ENCODE measurements at places on chromosomes 5 and 9.

DNA sequence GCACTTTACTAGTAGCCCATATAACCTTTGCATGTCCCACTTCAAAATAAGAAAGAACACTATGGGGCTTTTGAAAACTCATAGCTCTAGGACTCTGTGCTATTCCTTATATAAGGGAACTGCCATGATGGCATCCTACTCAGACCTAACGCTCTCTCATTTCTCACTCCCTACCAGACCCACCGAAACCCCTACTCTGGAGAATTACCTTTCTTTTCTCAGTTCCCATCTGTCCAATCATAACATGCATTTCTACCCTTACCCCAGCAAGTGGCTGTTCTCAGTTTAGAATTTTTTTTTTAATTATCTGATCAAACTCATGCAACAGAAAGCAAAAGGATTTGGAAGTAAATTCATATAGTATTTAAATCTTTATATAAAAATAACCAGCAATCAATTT is 27.3 kb downstream of the CARNMT1 start:
- no peak for DNase-seq

- no peak for DNase-seq
Observed at GRCh38 chr9:132543960-132544359, 38.4 kb upstream of the BARHL1 start.

DNA sequence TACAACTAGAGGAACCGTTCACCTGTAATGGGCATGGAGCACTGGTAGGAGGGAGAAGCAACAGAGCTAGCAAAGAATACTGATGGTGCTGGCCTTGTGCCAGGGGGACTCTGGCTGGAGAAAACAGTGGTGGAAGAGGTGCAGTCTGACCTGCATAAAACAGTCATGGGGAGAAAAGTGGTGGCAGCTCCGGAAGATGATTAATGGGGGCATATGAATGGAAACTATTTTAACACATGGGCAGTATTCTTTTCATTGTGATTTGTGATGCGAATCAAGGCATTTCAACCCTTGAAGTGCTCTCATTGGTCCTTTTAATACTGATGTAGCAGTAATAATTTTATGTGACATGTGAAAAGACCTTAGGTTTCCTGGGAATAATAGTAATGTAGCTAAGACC is 219.6 kb downstream of the ADAMTS6 start:
- peak; percentile 8 for DNase-seq

GRCh38 chr5:142433526-142434321 is 108.9 kb upstream of the SPRY4 start:
- DNase-seq = no peak

DNA sequence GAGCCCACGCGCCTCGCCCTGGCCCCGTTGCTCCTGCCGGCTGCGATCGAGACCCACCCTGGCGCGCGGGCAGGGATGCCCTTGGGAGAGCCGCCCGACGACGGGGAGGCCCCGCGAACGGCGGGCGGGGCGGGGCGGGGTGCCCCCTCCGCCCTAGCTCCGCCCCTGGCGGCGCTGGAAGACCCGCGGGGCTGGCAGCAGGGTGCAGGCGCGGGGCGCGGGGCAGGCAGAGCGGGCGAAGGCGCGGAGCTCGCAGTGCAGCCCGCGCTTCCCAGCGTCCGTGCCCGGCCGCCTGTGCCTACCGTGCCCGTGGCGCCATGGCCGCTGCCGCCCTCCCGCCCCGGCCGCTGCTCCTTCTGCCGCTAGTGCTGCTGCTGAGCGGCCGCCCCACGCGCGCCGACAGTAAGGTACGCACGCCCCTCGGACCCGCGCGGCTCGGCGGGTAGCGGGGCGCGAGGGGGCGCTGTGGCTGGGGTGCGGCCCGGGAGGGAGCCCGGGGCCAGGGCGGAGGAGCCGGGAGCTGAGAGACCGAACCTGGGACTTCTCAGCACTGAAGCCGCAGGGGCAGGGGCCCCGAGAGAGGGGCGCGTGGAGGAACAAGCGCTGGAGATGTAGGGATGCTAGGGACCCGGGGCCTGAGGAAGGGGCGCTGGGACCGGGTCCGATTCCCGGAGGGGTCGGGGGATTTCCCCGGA is at the start of gene OLFML2A:
OLFML2A (plus strand) TSS at position 180 of the 695 bp plus-strand sequence; CDS start at position 318, 138 bp downstream.
- DNase-seq = peak; percentile 44

- DNase-seq = no peak
Observed at GRCh38 chr9:19373527-19373926, 6.5 kb downstream of the RPS6 start.

DNA sequence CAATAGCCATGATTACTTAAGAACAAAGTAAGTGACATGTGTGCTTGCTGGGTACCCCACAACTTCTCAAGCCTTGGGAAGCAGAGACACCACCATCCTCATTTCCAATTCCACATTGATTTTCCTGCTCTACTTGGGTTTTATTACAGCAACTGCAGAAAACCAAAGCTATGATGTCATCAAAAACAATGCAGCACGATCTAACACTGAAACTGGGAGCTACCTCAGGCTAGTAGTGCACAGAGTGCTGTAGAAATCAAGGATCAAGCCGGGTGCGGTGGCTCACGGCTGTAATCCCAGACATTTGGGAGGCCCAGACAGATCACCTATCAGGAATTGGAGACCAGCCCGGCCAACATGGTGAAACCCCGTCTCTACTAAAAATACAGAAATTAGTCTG is 174.4 kb upstream of the MSX2 start:
- DNase-seq = no peak

GRCh38 chr5:35887321-35888100 is 30.8 kb downstream of the IL7R start:
- no peak for DNase-seq

- DNase-seq = no peak
Observed at GRCh38 chr5:170393235-170393634, 4.1 kb upstream of the KCNMB1 start.

- DNase-seq = no peak
Observed at GRCh38 chr5:10699987-10700386, 61.0 kb downstream of the DAP start.

GRCh38 chr5:16797951-16798350 is 138.1 kb downstream of the MYO10 start:
- no peak for DNase-seq

DNA sequence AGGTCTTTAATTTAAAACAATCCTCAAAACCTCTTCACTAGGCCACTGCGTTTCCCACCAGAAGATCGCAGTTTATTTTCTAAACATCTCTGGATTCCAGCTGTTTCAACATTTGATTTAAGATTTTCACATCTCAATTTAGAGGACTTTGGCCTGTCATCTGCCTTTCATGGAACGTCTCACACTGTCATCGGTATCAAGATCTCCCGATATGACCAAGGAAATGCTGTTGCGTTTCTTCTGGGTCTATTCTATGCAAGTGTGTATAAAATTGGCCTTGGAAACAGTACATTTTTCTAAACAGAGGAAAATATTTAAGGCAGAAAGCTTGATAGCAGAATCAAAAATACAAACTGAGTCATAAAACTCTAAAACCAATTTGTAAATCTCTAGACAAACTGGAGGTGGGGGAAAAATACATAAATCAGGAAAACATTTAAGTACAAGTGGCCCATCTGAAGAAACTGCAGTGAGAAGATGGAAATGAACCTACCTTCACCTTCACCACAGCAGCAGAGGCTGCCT is 53.6 kb upstream of the SIMC1 start:
- DNase-seq = no peak

GRCh38 chr5:7500256-7500655 is 104.3 kb downstream of the ADCY2 start:
- DNase-seq = no peak

Measured in HEK293T (cell line).